ENCODE measurements at places on chromosomes 6 and 20.

- peak; percentile 54 for DNase-seq
Measured at GRCh38 chr6:84428300-84428907, 201.0 kb upstream of the CEP162 start.

DNA sequence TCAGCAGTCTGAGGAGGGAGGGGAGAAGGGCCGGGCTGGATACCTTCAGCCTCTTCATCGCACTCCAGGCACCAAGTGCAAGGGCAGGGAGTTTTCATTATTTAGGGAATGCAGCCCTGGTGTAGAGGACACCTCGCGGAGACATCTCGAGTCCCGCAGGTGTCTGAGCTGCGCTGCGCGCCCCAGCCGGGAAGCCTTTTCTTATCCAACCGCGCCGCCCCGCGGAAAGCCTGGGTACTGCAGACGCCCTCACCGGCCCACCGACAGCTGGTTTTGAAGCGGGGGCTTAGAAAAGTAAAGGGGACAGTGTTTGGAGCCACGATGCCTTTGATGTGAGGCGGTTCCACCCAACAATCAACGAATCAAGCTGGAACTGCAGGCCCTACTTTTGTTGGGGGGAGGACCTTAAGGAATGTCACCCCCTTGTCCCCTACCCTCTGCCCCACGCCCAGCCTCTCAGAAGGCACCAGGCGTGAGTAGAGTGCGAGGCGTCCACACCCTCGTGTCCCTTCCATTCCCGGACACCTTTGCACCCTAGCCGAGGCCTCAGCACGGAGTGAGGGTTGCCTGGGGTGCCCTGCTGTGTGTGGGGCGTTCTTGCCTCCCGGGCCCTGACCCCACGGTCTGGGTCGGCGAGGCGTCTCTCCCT is 8.6 kb downstream of the NKX2-2 start:
- DNase-seq, result peak; percentile 19

DNA sequence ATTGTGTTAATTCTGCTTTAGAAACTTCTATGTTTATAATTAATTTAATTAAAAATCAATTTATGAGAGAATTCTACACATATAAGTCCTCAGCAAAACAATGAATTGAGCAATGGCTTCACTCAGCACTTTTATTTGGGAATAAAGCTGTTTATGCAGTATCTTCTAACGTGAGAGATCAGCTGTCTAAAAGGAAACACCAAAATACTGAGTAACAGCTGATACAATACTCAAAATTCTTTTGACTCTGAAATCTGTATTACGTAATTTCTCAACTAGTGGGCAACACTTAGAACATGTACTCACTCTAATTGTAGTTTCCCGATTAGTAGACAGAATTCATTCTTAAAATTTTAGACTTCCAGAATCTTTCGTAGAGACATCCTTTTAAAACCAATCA is 49.8 kb downstream of the MAP3K7 start:
- peak; percentile 71 for DNase-seq

DNA sequence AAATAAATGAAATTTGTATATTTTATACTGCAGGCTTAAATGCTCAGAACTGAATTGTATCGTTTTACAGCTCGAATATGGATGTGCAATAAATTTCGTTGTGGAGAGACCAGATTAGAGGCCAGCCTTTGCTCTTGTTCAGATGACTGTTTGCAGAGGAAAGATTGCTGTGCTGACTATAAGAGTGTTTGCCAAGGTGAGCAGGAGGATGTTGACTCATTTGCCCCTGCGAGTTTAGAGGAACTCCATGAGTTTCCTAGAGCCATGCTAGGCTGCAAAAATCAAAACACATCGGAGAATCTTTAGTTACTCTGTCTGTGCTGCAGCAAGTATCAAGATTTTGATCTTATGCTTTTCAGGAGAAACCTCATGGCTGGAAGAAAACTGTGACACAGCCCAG is 15.4 kb downstream of the ENPP3 start:
- no peak for DNase-seq

GRCh38 chr20:46564241-46564957 is 13.9 kb upstream of the OCSTAMP start:
- DNase-seq, result no peak

GRCh38 chr6:71294121-71294523 is 5.5 kb downstream of the OGFRL1 start:
- peak; percentile 95 for DNase-seq

DNA sequence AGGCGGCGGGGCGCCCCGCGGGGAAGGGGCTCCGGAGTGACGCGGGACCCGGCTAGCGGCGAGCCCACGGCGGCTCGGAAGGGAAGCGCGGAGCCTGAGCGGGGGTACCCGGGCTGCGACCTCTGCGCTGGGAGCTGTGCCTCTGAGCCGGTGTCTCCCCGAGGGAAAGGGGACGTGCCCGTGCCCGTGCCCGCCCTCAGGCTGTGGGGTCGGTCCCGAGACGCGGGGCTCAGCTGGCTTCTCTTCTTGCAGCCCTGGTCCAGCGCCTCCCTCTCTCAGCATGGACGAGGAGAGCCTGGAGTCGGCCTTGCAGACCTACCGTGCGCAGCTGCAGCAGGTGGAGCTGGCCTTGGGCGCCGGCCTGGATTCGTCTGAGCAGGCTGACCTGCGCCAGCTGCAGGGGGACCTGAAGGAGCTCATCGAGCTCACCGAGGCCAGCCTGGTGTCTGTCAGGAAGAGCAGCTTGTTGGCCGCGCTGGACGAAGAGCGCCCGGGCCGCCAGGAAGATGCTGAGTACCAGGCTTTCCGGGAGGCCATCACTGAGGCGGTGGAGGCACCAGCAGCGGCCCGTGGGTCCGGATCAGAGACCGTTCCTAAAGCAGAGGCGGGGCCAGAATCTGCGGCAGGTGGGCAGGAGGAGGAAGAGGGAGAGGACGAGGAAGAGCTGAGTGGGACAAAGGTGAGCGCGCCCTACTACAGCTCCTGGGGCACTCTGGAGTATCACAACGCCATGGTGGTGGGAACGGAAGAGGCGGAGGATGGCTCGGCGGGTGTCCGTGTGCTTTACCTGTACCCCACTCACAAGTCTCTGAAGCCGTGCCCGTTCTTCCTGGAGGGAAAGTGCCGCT is 686 bp downstream of the ZGPAT start:
- no peak for DNase-seq

GRCh38 chr6:19805129-19805481 is 32.1 kb upstream of the ID4 start:
- DNase-seq, result no peak

- DNase-seq, result no peak
Measured at GRCh38 chr6:99547526-99547925, 20.9 kb downstream of the CCNC start.

- no peak for DNase-seq
Measured at GRCh38 chr20:22447447-22447778, 137.0 kb downstream of the FOXA2 start.

GRCh38 chr20:58892141-58892931 is 39.8 kb downstream of the GNAS start:
- peak; percentile 36 for DNase-seq

DNA sequence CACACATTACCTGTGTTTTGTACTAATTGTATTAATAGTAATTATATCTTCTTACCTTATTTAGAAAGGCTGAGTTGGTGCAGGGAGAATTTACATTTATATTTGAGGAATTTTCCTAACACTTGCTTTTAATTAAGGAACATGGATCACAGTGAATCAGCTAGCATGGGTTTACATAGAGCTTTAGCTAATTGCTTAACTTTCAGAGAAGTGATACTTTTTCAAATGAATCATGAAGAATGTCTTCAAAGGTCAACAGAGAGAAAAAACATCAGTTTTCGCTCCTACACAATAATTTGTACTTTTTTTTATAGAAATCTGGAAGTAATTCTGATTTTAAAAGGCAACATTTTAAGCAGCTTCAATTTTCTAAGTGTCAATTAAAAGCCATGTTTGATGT is 195.0 kb upstream of the HEY2 start:
- no peak for DNase-seq

DNA sequence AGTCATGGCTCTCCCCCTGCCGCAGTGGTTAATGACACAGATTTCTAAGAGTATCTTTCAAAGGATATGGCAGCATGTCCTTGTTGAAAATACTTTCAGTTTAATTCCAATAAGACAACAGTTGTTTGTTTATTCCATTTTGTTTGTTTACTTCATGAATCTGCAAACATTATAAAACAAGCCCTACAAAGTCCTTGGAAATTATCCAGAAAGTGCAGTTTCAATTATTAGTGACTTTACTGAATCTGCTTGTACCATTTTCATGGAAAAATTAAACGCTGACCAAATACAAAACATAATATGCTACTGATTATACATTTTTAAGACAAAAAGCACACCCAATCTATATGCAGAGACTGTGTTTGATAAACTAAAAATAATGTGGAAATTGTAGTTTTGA is 3.3 kb downstream of the HEY2 start:
- no peak for DNase-seq

- peak; percentile 55 for DNase-seq
Measured at GRCh38 chr6:142853244-142854180, 91.5 kb downstream of the HIVEP2 start.

GRCh38 chr6:26075063-26075717 is 12.0 kb upstream of the HFE start:
- no peak for DNase-seq

DNA sequence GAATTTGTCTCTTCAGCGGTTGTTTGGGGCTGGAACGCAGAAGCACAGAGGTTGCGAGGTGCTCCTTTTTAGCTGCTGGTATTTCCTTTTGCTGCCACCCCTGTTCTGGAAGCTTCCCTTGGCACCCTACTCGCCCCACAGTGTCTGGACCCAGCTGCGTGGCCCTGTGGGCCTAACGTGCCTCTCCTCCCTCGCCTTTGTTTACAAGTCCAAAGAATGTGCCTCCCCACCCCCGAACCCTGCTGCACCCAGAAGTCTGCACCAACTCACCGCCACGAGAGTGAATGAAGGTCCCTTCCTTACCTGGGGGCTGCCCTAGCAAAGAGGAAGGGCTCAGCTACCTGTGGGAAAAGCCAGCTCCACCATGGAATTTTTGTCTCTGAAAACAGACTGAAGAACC is 139.7 kb upstream of the RPS6KA2 start:
- no peak for DNase-seq

- peak; percentile 4 for DNase-seq
Measured at GRCh38 chr20:62524505-62524911, 48.7 kb upstream of the GATA5 start.

GRCh38 chr6:87848616-87849015 is 146.6 kb upstream of the AKIRIN2 start:
- DNase-seq, result no peak

GRCh38 chr6:74117113-74117512 is 421.1 kb downstream of the CD109 start:
- DNase-seq, result peak; percentile 40

GRCh38 chr6:143664171-143664570 is 13.6 kb upstream of the PHACTR2 start:
- no peak for DNase-seq

DNA sequence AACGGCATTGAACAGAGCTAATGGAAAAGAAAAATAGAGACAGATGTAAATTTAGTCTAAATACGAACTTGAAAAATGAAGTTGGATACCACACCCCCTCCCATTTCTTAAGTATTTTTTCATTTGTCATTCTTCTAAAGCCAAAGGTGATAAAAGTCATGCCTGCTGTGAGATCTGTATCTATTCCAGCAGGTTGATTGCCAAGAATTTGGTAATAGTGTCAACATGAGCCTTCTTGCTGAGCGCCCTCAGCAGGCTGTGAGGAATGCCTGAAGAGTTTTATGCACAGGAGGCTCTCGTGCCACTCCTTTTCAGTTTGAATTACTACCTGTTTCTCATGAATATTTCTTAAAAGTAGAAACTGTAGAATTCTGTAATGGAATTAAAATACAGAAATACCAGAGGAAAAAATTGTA is 165.4 kb downstream of the QKI start:
- DNase-seq, result peak; percentile 19

DNA sequence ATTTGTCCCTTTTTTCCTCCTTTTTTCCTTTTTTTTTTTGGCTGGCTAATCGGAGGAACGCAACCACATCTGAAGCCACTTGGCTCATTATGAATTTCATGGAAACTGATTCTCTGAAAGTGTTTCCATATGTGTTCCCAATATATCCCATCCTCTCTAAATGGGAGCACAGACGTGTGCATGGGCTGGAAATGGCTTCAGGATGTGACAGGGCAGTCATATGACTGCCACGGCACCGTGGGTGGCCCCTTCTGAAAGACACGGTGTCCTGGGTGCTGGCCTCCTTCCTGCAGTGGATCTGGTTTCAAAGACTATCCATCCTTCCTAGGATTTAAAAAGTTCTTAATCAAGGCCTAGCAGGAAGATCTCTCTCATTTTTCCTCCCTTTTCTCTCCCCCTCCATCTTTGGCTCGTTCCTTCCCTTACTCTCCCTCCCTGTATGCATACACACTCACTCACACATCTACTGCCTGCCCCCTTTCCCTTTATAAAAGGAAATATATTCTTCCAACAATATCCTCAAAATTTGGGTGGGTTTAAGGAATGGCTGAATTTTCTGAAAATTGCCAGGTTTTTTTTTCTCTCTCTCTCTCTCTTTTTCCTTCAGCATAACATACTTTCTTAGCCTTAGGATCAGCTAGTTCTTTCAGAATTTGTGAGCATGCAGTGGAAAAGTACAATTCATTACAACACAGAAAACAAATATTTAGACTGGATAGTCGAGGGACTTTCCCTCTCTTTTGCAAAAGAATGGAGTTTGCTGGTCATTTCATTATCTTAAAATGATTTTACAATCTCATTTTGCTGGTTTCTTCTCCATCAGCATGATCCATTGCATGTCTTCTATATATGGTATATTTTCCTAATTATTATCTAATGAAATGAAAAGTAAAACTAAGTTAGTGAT is 161.2 kb upstream of the SUPT3H start:
- DNase-seq, result no peak

DNA sequence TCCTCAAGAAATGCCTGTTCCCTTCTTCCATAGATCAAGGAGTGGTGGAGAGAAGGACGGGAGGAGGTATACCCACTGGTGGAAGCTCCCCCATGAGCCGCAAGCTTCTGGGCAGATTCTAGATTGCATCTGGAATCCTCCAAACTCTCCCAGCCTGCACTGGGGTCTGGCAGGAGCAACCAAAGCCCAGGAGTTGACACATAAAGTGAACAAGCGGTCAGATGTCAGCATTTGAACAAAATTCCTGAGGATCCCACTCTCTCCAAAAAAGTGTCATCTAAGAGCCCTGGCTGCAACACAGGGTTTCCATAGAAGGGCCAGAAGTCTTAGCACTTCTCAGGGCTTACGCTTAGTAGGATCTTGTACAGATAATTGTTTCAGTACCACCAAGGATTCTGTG is 88.2 kb downstream of the KCNB1 start:
- no peak for DNase-seq
